H4 (cell line): ENCODE measurements at places on chromosomes 1 and 21.

DNA sequence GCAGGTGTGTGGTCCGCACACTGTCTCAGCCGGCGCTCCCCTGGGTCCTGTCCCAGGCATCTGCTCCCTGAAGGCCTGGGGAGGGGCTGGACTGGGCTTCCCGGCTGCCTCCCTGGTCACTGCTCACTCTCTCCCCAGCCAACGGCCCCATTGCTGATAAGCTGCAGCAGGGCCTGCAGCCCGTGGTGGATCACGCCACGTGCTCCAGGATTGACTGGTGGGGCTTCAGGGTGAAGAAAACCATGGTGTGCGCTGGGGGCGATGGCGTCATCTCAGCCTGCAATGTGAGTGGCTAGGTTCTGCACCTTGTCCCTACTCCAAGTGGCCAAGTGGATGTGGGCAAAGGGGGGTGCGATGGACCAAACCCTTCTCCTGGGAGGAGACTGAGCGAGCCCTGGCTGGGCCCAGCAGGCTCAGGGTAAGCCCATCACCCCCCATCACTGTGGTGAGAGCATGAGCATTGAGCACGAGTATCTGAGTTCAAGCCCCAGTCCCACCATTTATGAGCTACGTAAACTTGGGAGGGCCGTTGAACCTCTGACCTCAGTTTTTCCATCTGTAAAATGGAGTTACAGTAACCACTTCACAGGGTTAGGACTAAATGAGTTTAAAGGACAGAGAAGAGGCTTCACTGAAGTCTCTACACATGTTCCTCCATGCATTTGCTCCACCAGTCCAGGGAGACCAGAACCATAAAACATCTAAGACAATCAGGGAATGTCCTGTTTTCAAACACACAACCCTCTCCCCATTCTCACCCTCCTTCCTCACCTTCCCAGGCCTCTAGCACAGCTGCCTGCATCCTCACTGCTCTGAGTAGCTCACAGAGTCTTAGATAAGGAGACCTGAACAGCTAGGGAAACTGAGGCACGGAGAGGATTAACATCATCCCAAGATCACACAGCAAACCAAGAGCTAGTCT lies 6.5 kb downstream of the CTRC start:
- no peak for DNase-seq

DNA sequence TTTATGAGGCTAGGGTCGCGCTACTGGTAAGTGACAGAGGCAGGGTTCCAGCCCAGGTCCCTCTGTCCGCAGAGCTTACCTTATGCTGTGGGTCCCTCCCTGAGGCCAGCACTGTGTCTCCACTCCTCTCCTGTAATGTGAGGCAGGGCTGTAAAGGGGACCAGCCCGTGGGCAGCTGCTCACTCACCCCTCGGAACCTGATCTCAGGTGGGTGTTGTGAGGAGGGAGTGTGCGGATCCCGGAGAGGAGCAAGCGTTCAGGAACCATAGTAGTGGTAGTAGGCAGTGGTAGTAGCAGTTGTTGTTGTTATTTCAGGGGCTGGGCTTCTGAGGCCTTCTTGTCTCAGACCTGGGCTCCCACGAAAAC lies 1.7 kb downstream of the ZC3H12A start:
- no peak for DNase-seq

- no peak for DNase-seq
Measured at GRCh38 chr1:102751111-102751510, 357.2 kb downstream of the COL11A1 start.

GRCh38 chr1:145918992-145919939 lies 749 bp upstream of the PEX11B start:
- DNase-seq: peak; percentile 31

DNA sequence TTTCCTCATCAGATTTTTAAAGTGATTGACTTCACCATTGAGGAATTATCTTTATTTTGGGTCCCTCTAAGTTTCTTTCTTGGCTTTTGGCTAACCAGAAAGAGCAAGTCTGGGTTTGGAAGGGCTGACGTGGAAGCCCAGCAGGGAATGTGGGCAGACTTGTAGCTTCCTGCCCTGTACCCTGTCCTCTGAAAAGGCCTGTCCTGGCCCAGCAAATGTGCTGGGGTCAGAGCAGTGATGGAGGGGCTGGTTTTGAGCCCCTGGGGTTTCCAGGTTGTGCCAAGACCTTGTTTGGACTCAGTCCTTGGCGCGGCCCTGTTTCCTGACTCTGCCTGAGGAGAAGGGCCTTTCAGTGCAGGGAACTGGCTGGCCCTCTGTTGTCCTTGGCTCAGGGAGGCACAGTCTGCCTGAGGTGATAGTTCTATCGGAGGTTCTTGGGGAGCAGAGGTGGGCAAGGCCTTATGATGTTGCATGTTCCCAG lies 72.1 kb downstream of the UCK2 start:
- no peak for DNase-seq
